ENCODE measurements at places on chromosomes 12 and 14.

GRCh38 chr14:99684410-99684934 lies 374 bp downstream of the CYP46A1 start:
- DNase-seq: no peak

DNA sequence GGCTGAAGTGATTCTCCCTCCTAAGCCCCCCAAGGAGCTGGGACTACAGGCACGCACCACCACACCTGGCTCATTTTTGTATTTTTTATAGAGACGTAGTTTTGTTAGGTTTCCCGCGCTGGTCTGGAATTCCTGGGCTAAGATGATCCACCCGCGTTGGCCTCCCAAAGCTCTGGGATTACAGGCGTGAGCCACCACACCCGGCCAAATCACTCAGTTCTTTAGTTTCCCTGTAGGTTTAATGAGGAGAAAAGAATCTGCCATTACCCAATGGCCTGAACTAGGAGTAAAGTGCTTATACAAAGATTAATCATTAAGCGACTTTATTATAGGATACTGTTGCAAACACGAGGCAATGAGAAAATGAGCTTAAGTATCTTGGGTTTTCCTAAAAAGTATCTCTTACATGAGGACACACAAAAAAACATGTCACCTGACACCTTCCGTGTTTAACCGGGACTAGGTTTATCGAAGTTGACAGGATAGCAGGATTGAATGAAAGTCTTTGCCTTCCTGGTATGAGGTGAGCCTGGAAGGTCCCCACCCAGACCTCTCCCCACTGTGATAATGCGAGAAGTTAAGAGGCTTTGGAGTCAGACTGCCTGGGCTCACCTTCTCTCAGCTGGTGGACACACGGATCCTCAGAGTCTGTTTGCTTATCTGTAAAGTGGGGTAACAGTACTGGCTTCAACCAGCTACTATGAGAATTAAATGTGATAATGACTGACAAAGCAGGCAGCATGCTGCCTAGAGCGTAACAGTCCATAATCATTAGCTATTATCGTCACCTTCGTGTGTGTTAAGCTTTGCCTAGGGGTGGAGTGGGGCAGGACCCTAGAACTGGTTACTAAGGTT lies 133.5 kb upstream of the KRAS start:
- no peak for DNase-seq

- no peak for DNase-seq
Observed at GRCh38 chr12:121455766-121456420, 56.0 kb downstream of the RNF34 start.

GRCh38 chr12:132075026-132075713 lies 68.9 kb downstream of the DDX51 start:
- DNase-seq: no peak

GRCh38 chr12:10634427-10634826 lies 21.0 kb upstream of the MAGOHB start:
- no peak for DNase-seq

GRCh38 chr12:19397534-19397933 lies 41.8 kb upstream of the AEBP2 start:
- DNase-seq: no peak

GRCh38 chr12:98419081-98419794 lies 96.2 kb upstream of the TMPO start:
- no peak for DNase-seq

DNA sequence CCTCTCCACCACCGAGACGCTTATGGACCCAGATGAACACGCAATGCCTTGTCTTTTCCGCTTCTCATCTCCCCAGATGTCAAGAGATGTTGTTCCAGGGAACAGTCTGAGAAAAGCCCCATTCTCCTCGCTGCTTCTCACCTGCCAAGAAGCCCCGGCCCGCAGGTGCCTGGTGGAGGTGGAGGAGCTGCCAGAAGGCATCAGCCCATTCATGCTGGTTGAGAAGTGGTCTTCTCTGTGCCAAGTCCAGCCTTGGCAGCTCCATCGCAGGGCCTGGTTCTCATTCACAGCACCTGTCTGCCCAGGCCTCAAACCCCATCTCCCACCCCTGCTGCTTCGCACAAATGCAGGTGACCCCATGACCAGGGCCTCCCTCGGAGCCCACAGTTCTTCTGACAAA lies 42.3 kb upstream of the TMEM263 start:
- no peak for DNase-seq

- DNase-seq: no peak
Observed at GRCh38 chr14:94176808-94177207, 2.7 kb downstream of the PPP4R4 start.

DNA sequence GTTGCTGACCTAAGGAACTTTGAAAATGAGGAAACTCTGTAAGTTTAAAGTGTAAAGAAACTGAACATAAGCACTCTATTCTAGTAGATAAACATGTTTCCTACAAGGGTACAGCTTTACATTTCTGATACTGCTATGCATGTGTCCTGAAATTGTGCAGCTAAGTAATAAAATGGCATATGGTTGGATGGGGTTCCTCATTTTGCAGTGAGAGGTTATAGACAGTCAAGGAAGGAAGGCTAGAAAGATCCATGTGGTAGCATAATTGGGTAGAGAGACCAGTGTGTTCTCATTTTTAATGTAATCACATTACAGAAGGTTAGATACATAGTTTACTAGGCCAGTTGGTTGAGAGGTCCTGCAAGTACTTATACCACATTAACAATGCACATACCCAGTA lies 477.0 kb downstream of the TMEM121 start:
- DNase-seq: no peak

- DNase-seq: no peak
Observed at GRCh38 chr14:77222546-77223225, 41.1 kb downstream of the TMEM63C start.

DNA sequence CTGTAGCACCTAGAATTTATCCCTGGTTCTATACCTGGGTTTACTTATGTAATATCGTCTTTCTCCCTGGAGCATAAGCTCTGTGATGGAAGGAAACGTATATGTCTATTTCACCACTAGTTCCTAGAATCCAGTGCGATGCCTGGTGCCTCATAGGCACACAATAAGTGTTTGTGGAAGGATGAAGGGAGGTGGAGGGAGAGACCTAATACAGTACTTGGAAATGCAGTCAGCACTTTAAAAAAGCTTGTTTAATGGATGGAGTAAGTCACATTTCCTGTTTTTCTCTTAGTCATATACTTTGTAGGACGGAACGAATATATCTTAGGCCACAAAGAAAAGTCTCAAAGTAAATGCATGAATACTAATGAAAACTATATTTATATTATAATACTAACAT lies 186.5 kb upstream of the HMGA2 start:
- no peak for DNase-seq

DNA sequence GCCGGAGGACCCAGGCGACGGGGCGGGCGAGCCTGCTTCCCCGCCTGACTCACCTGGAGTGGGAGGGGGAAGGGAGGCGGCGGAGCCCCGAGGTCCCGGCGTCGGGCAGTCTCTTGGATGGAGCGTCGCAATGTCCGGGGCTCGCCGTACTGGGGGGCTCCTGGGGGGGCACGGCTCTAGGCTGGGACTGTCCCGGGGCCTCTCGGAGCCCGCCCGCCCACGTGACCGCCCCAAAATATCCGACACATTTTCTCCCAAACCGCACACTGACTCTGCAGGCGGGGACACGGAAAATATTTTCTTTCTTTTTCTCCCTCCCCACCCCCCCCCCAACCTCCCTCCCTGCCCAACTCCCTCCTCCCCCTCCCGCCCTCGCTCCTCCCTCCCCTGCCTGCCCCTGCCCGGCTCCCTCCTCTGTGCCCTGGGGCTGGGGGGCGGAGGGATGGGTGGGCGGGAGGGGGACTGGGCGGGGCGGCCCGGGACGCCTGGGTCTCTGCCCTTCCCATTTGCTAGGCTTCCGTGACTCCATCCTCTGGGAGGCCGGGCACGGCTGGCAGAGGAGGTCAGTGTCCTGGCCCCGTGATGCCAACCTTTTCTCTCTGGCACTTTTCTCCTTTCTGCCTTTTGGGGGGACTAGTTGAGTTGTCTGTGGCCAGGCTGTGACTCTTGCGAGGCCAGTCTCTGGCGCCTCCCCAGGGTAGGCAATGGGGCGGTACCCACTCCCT lies at the start of gene RARG:
TSS of gene RARG (minus strand) at position 289 of the 725 bp plus-strand sequence. CDS start 4,664 bp downstream, outside the sequence.
- DNase-seq: peak; percentile 72

GRCh38 chr14:104723651-104724406 lies at the start of gene ADSS1:
TSS of gene ADSS1 (plus strand) at chr14:104724229. CDS start at chr14:104724271, 42 bp downstream.
- DNase-seq: peak; percentile 56

- no peak for DNase-seq
Observed at GRCh38 chr12:114392909-114393308, 13.0 kb downstream of the TBX5 start.

GRCh38 chr14:21436567-21437062 lies 19.3 kb downstream of the CHD8 start:
- DNase-seq: no peak

DNA sequence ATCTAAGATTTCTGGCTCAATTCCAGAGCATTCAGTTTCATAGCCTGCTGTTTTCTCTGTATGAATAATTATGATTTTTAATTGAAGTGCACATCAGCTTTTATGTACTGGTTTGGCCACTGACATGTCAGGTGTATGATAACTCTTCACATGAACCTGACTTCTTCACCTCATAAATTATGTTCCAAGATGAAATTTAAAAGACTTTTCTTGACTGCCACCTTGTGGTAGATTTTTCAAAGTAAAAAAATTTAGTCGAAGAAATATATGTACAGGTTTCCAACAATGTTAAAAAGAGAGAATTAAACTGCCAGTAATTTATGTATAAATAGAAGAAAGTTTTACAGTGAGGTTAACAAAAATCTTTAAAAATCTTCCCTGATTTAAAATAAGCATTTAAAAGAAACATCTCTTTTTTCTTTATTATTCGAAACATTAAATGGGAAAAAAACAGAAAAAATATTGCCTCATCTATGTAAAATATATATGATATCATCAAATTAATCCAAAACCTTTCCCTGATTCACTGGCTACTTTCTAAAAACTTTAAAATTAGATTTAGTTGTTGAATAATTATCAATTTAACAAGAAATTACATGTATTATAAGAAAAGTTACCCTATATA lies 124.9 kb upstream of the ATXN7L3B start:
- DNase-seq: no peak

DNA sequence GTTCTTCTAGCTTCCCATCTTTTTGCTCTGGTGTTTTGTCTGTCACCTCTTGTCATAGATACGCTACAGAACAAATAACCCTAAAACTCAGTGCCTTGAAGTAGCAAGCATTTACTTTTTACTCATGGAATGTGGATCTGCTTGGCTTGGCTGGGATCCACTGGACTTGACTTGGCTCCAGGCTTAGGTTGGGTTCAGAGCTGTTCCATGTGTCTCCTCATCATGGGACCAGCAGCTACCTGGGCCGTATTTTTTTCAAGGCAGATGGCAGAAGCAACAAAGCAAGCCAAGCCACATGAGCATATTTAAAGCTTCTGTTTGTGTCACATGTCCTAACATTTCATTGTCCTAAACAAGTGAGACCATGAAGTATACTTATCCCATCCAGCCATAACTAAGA lies 48.7 kb upstream of the ATF1 start:
- DNase-seq: no peak

- no peak for DNase-seq
Observed at GRCh38 chr12:8581098-8581784, 31.4 kb downstream of the AICDA start.

All from CD4-positive, alpha-beta T cell treated with Interleukin-6 at 100 ng/mL for 8 hours (primary cell).